NCI-H460 (cell line): ENCODE measurements at places on chromosomes 16 and 17. TPM values are rescaled to one million over a fixed set of nuclear protein-coding genes. Genes with fewer than 3 reads are reported as not detected.
A peak's percentile ranks its signal among the peaks of the same experiment; 100 is the strongest.

GRCh38 chr16:16780588-16780987 is 401.6 kb downstream of the NPIPA7 start:
- no peak for DNase-seq

DNA sequence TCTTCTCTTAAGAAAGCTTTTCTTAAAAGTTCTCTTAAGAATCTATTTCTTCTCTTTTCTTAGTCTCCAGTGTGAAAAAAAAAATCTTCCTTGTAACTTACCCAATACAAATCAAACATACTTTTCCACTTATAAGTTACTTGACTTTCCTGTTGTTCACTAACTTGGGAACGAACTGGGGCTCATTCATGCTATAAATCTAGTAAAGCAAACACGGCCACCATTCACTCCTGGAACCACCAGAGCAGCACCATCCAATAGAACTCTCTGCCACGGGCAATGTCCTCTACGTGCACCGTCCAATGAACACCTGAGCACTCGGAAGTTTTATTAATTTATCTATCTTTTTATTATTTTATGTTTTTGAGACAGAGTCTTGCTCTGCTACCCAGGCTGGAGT is 20.8 kb downstream of the SRP68 start:
- no peak for DNase-seq

Gene CCNF
- 21.2 and 22.1 TPM in 2 replicates for total RNA-seq

- no peak for DNase-seq
Observed at GRCh38 chr16:77890075-77890474, 101.7 kb downstream of the VAT1L start.

Gene CACNG5
- total RNA-seq: not detected in 2 replicates

DNA sequence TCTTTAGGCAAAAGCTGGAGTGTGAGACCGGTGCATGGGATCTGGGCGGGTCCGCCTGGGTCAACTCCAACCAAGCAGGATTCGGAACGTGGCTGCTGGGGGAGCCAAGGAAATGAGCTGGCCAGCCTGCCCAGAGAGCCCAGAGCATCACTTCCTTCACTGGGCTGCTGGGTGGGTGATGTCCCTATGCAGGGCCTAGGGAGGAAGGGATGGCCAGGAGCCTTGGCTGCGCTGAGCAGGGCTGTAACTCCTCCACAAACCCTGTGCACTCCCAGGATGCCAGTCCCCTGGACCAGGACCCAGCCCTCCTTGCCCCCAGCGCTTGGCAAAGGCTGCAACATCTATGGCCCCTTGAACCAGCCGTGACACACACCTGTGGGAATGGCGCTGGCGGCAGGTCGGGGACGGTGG is 138.4 kb downstream of the RAB11FIP4 start:
- DNase-seq: no peak

Gene NOB1
- 37.5 and 42.7 TPM in 2 replicates for total RNA-seq

- no peak for DNase-seq
Observed at GRCh38 chr17:74618451-74618850, 5.1 kb downstream of the CD300E start.

- no peak for DNase-seq
Observed at GRCh38 chr16:23258919-23259237, 43.2 kb upstream of the SCNN1B start.

DNA sequence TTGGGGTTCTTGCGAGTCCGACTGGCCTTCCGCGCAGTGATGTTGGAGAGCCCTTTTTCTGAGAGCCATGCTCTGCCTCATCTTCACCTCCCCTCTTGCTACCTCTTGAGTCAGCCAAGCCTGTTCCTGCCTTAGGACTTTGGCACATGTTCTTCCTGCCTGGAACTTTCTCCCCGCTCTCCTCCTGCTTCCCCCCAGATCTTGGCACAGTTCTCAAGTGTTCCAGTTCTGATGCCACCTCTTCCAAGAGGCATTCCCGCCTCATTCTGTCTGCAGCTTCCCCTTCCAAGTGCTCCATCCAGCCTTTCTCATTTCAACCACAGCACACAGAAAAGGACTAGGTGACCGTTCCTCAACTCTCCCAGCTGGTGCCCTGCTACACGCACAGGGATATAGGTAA is 7.7 kb downstream of the AKAP1 start:
- DNase-seq: no peak

- no peak for DNase-seq
Observed at GRCh38 chr17:55416000-55416399, 5.6 kb downstream of the MMD start.

DNA sequence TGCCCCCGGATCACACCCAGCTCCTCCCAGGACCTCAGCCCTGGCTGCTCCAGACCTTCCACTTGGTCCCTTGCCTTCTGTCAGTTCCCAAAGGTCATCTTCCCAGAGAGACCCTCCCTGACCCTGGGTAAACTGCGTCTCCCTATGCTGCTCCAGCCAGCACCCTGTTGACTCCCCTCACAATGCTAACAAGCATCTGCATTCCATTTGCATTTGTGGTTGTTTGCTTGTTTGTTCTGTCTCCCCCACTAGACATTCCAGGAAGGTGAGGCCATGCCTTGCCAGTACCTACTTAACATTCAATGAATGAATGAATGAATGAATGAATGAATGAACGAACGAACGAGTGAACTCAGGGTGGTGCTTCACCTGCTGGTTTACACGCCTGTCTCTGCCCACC is 171.2 kb downstream of the WSCD1 start:
- DNase-seq: no peak

DNA sequence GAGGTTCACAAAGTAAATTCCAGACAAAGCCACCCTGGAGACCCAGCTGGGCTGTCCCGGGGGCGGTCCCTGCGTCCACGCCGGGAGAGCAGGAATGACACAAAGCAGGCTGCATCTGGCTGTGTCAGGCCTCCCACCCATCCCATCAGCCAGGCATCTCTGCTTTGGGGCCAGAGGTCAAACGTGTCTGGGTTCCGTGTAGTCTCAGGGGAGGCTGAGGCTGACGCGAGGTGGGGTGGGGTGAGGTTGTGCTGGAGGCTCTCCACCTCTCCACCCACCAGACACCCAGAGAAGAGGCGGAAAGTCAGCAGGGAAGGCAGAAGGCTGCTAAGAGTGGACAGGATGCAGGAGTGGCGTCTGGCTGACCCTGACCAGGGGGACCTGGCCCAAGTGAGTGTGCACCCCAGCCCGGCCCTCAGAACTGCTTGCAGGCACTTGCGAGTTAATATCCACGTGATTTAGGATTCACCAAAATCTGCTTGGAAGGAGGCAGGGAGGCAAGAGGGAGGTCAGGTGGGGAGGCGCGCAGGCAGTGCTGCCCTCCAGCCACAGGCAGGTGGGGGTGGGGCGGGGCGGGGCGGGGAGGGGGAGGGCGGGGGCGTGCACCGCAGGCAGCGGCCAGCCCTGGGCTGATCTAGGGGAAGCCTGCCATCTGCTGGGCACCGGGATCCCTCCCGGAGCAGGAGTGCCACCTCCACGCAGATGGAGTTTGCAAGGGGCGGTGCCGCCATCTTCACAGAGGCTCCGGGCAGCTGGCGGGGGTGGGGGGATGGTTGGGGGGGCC is 44.3 kb downstream of the TBC1D16 start:
- peak; percentile 83 for DNase-seq

GRCh38 chr16:21184834-21185233 is 26.4 kb downstream of the LDAF1 start:
- no peak for DNase-seq

Gene LRRC75A
- 0.17 and 0.32 TPM in 2 replicates for total RNA-seq

Gene IL17C
- total RNA-seq: not detected in 2 replicates

- DNase-seq: no peak
Observed at GRCh38 chr17:9976283-9977179, 71.5 kb upstream of the RCVRN start.

DNA sequence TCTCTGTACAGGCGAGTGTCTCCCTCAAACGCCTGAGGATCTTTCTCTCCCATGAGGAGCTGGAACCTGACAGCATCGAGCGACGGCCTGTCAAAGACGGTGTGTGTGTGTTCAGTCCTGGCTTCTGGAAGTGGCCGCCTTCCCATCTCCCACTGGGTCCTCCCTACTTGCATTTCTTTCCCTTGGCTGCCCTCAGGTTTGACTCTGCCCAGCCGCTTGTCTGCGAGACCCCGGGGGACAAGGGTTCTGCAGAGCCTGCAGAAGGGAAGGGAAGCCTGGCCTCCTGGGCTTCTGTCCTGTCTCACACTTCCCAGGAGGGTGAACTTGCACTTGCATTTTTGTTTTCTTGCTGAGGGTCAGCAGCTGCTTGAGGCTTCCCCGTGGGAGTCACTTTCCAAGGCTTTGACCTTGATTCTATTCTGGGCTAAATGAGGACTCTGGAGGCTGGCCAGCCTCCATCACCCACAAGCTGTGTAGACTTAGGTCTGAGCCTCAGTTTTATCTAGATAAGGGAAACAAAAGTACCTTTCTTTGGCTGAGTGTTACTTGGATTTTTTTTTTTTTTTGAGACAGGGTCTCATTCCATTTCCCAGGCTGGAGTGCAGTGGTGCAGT is 122.3 kb downstream of the ABCC1 start:
- DNase-seq: no peak

Gene PDXDC1
- total RNA-seq: 33.8 and 40.4 TPM in 2 replicates

DNA sequence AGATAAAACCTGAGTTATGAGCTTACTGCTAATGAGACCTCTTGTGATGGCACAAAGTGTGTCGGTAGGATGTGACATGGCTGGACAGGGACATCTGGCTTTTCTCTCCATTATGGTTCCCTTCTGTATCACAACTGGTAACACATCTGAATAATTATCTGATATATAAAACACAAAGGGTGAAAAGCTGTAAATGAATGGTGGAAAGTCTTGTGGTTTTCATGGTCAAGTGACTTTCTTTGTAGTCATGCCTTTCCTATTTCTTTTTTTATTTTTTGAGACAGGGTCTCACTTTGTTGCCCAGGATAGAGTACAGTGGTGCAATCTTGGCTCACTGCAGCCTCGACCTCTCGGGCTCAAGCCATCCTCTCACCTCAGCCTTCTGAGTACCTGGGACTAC is 35.3 kb upstream of the ZFHX3 start:
- no peak for DNase-seq

DNA sequence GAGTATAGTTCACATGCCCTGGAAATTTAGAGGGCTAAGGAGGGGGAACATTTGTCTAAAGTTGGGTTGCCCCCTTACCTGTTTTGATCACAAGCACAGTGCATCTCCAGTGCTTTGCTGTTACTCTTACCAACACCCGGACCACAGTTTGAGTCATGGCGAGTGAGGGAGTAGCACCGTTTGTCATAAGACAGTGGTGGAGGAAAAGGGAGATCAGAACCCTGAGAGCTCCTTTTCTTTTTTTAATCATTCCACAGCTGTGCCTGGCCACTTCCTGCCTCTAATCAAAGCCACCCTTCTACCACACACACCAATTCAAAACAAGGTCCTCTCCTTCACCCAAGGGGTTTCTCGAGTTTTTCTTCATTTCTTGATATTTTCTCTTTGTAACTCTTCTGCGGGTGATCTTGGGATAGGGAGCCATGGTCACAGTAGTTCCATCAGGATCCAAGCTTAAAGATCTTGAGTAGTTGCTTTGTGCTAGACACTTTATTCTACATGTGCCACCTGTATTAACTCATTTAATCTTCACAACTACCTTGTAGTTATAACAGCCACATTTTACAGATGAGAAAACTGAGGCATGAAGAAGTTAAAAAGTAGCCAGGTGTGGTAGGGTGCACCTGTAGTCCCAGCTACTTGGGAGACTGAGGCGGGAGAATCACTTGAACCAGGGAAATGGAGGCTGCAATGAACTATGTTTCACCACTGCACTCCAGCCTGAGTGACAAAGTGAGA is 5.0 kb upstream of the MYL4 start:
- no peak for DNase-seq

- DNase-seq: no peak
Observed at GRCh38 chr17:21242780-21243515, 10.3 kb downstream of the NATD1 start.

DNA sequence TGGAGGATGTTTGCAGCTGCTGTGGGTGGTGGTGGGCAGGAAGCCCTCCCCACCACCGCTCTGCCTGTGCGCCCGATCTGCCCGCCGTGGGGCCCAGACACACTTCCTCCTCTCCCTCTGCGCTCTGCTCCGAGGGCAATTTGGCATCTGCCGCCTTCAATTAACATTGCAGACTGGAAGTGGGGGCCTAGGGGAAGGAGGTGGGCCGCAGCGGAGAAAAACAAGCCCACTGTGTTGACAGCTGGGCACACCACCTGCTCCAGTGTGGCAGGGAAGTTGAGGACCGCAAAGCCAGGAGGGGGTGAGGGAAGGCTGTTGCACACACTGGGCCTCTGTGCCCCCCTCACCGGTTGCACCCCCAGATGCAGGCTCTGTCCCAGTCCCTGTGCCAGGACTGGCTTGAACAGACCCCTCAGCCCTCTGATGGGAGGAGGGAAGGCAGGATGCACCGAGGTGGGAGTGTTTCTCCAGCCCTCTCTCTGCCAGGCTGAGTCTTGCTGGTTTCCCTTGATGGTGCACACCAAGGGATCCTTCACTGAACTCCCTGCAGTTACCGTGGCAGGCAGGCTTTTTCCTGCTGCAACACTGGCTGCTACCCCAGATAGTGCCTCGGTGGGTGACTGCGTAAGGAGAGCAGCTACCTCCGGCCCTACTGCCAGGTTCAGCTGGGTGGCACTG is 72.8 kb upstream of the MED9 start:
- DNase-seq: no peak

DNA sequence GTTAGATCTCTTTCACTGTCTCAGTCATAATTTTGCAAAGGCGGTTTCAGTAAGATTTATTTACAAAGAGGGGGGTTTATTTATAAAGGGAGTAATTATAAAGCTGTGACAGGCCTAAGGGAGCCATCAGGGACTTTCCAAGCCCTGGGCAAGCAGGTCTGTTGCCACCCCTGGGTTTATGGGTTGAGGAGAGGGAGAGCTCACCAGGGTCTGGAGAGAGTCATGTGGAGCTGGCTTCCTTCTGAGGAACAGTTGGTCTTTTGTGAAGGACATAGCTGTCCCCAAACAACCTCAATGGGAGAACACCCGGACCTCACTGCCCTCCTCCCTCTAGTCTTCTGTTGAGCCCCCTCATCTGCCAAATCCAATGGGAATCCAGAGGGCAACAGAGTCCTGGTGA is 9.8 kb downstream of the ITGAM start:
- DNase-seq: no peak

DNA sequence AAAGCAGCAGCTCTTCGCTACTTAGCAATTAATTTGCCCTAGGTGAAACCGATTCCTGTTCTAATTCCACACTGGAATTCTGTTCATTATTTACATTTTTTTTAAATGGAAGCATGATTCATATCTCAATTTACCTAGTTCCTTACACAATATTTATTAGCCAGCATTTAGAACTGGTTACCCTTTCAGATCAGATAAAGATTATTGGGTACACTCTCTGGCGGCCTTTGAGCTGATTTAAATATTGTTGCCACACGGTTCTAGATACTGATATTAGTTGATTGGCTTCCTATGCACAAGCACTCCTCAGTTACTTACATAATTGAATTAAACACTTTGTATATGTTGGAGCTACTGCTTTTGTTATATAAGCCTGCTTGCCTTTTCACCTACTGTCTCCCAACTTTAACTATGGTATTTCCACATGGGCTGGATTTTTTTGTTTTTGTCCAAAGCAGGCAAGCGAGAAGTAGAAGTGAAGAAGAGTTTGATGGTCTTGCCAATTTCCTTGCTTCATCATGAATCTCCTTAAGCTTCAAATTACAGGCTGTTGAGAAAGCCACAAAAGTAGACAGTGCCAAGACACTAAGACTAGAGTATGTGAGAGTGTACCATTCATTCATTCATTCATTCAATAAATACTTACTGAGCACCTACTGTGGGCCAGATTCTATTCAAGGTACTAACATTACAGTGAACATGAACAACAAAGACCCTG is 3.9 kb upstream of the ALDH3A2 start:
- no peak for DNase-seq

GRCh38 chr16:23509441-23509754 is 896 bp downstream of the GGA2 start:
- no peak for DNase-seq
